Uterine smooth muscle cell (primary cell): ENCODE measurements at places on chromosomes 3 and 15. TPM values are rescaled to one million over a fixed set of nuclear protein-coding genes. Genes with fewer than 3 reads are reported as not detected.

Gene ACTL6A
- 65.1 and 140 TPM in 2 replicates for total RNA-seq

Gene ADAMTS7
- total RNA-seq: 1.2 and 2.2 TPM in 2 replicates

Gene HGD
- 0.33 TPM in 1 of 2 replicates, not detected in the other for total RNA-seq

Gene CHRFAM7A
- total RNA-seq: 1.00 and 1.4 TPM in 2 replicates

Gene KLF15
- 1.5 and 3.4 TPM in 2 replicates for total RNA-seq

Gene CHRD
- 7.4 and 9.3 TPM in 2 replicates for total RNA-seq

Gene RHCG
- not detected in 2 replicates for total RNA-seq
